ENCODE measurements at places on chromosomes 13 and 19.

- peaks cover 15% of the 10 kb centered on the region for H3K4me1 ChIP-seq
- H3K27me3 ChIP-seq, result peaks cover 25% of the 10 kb centered on the region
- H3K27ac ChIP-seq, result no peak within 1 kb of the TSS
- no peaks in the 10 kb centered on the region for H3K36me3 ChIP-seq
These were observed at the start of gene LACC1 for GRCh38 chr13:43879755-43880181. Gene LACC1 (plus strand): TSS chr13:43879904. CDS start chr13:43880986, 1,082 bp downstream.

- H3K27ac ChIP-seq, result no peak overlapping the region
- no peaks in the 10 kb centered on the region for H3K4me1 ChIP-seq
- H3K27me3 ChIP-seq, result no peaks in the 10 kb centered on the region
- no peaks in the 10 kb centered on the region for H3K36me3 ChIP-seq
These were observed 11.2 kb downstream of the VASP start for GRCh38 chr19:45518469-45518826.

DNA sequence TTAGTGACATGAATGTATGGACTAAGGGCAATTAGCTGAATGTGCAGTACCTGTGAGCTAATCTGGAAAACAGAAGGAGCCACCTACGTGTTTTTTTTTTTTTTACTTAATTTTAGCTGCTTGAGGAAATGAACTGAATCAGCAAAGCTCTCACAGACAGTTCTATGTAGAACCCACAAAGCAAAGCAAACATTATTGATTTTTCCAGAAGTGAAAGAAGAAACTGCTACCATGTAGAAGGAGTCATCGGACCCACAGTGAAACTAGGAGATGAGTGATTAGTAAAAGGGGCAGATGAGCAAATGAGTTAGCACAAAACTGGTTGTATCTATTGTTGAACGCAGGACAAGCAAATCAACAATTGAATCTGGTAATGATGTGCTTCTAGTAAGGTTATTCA, 94.1 kb upstream of the SLC7A1 start:
- H3K27ac ChIP-seq, result no peak overlapping the region
- no peaks in the 10 kb centered on the region for H3K27me3 ChIP-seq
- DNase-seq, result no peak
- H3K36me3 ChIP-seq, result no peaks in the 10 kb centered on the region
- H3K4me1 ChIP-seq, result no peaks in the 10 kb centered on the region
- H3K4me3 ChIP-seq, result no peak overlapping the region

- peak overlapping the region; percentile 98 for H3K27ac ChIP-seq
- H3K4me1 ChIP-seq, result peaks cover 5% of the 10 kb centered on the region
- H3K4me3 ChIP-seq, result peak overlapping the region; percentile 72
- H3K36me3 ChIP-seq, result peaks cover 11% of the 10 kb centered on the region
- no peaks in the 10 kb centered on the region for H3K27me3 ChIP-seq
These were observed 563 bp downstream of the ZNF43 start for GRCh38 chr19:21835429-21835809.

GRCh38 chr13:99182439-99182838, 18.2 kb upstream of the UBAC2 start:
- no peaks in the 10 kb centered on the region for H3K4me1 ChIP-seq
- no peak overlapping the region for H3K27ac ChIP-seq
- no peaks in the 10 kb centered on the region for H3K27me3 ChIP-seq

DNA sequence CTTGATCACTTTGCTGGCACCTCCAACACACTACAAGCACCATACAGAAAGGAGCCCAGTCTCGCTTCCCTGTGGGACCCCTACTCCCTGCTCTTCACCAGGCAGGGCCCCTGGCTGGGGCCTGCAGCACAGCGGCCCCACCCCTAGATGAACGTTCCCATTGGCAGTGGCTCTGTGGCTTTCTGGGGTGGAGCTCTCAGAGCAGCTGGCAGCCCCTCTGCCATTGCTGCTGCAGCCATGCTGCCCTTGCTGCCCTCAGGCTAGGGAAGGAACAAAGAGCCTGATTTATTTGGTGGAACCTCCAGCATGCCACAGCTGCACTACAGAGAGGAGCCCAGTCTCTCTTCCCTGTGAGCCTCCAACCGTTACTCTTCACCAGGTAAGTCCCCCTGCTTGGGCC, 5.8 kb downstream of the SIGLEC6 start:
- no peaks in the 10 kb centered on the region for H3K4me1 ChIP-seq
- H3K36me3 ChIP-seq, result no peaks in the 10 kb centered on the region
- H3K27me3 ChIP-seq, result no peaks in the 10 kb centered on the region
- H3K4me3 ChIP-seq, result no peak overlapping the region
- DNase-seq, result no peak

GRCh38 chr19:2042485-2043250, 8.4 kb downstream of the MKNK2 start:
- peak overlapping the region; percentile 28 for H3K4me3 ChIP-seq
- peaks cover 22% of the 10 kb centered on the region for H3K4me1 ChIP-seq
- no peaks in the 10 kb centered on the region for H3K27me3 ChIP-seq
- H3K27ac ChIP-seq, result peak overlapping the region; percentile 64

Measured in neural progenitor cell (in vitro differentiated cells).